CD4-positive, alpha-beta T cell treated with Interleukin-1 beta for 1 hour (primary cell): ENCODE measurements at places on chromosomes 5 and 9.
A peak's percentile ranks its signal among the peaks of the same experiment; 100 is the strongest.

DNA sequence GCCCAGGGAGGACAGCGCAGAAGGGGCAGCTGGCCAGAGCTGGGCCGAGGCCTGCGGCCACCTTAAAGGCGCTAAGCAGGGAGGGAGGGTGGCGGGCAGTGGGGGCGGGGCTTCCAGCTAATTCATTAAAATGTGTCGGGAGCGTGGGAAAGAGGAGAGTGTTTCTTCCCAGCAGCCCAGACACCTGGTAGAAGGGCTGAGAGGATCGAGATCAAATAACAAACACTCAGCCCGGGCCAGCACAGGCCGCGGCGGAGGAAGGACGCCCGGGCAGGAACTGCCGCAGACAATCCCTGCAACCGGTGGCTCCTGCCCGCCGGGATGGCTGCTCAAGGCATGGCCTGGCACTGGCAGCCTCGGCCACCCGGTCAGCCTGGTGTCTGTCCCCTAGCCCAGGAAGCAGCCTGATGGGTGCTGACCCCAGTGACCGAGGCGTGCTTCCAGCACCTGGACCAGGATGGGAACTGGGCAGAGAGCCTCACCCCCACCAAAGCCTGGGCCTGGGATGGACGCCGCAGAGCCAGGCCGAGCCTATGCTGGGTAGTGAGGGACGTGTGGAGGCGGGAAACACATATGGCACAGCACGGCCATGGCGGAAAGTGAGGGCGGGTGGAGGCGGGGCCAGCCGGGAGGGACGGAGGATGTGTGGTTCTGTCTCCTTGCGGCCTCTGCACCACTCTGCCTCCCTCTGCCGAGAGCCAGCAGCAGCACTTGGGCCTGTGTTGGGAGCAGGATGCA lies 3.2 kb upstream of the NRARP start:
- DNase-seq, result peak; percentile 59

- DNase-seq, result no peak
These were observed 129.4 kb downstream of the C9orf50 start for GRCh38 chr9:129491487-129491855.

- DNase-seq, result no peak
These were observed 3.0 kb upstream of the CTSV start for GRCh38 chr9:97041898-97042297.

DNA sequence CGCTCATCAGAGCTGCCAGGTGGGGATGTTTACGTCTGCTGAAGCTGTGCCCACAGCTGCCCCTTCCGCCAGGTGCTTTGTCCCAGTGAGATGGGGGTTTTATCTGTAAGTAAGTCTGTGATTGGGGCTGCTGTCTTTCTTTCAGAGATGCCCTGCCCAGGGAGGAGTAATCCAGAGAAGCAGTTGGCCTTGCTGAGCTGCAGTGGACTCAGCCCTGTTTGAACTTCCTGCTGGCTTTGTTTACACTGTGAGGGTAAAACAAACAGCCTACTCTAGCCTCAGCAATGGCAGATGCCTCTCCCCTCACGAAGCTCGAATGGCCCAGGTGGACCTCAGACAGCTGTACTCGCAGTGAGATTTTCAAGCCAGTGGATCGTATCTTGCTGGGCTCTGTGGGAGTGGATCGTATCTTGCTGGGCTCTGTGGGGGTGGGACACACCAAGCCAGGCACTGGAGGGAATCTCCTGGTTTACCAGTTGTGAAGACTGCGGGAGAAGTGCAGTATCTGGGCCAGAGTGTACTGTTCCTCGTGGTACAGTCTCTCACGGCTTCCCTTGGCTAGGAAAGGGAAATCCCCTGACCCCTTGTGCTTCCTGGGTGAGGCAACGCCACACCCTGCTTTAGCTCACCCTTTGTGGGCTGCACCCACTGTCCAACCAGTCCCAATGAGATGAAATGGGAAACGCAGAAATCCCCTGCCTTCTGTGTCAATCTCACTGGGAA lies 530.1 kb upstream of the DMAC1 start:
- DNase-seq, result no peak

DNA sequence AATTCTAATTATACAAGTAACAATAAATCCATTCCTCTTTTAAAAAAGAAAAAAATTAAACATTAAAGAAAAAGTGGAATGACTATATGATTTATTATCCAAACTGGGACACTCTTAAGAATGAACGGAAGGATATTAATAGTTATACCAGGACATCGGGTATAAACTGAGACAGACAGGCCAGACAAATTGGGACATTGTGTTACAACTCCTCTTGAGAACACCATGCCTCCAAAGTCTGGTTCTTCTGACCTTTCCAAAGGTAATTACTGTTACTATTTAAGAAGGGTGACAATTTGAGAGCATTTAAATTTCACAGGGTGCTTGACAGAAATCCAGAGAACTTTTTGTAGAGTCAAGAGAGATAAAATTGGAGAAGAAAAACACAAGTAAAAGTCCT lies 132.1 kb upstream of the MARCHF11 start:
- no peak for DNase-seq

GRCh38 chr9:89942643-89943042 lies 337.8 kb downstream of the GADD45G start:
- DNase-seq, result no peak

DNA sequence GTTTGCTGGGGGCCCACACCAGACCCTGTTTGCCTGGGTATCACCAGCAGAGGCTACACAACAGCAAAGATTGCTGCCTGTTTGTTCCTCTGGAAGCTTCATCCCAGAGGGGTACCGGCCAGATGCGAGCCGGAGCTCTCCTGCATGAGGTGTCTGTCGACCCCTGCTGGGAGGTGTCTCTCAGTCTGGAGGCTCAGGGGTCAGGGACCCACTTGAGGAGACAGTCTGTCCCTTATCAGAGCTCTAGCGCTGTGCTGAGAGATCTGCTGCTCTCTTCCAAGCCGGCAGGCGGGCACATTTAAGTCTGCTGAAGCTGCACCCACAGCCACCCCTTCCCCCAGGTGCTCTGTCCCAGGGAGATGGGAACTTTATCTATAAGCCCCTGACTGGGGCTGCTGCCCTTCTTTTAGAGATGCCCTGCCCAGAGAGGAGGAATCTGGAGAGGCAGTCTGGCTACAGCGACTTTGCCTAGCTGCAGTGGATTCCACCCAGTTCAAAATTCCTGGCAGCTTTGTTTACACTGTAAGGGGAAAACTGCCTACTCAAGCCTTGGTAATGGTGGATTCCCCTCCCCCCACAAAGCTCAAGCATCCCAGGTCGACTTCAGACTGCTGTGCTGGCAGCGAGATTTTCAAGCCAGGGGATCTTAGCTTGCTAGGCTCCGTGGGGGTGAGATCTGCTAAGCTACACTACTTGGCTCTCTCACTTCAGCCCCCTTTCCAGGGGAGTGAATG lies 206.0 kb upstream of the TLX3 start:
- no peak for DNase-seq

GRCh38 chr9:71253011-71253410 lies 131.6 kb upstream of the TRPM3 start:
- DNase-seq, result no peak

DNA sequence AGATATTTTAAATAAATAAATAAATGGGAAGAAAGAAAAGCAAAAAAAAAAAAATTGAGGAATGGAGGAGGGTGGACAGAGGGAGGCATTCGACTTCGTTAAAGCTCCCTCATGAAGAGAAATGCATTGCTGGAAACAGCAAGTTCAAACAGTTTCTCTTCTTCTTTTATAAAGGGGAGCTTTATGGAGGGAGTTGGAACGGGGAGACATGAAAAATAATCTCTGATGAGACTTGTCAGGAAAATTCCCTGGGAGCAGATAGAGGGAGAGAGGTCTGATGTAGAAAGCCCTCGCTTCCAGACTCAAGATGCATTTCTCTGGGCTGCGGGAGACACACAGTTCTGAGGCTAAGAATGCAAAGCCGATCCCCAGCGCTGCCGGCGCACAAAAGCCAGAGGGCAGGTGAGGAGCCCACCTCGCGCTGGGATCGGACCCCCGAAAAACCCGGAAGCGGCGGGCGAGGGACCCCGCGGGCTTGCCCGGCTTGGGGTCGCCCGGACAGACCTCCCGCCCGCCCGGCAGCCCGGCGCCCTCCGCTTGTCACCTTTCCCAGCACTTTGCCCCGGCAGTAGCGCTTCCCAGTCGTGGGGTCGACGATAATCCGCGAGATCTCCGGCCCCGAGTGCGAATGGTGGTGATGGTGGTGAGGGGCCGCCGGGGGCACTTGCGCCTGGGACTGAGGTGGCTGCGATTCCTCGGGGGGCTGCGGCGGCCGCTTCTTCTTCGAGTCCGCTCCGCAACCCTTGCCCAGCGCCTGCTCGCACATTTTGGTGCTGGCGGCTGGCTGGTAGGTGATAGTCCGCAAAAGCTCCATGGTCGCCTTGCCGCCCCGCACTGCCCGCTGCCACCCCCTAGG lies 512 bp downstream of the PLK2 start:
- peak; percentile 15 for DNase-seq

DNA sequence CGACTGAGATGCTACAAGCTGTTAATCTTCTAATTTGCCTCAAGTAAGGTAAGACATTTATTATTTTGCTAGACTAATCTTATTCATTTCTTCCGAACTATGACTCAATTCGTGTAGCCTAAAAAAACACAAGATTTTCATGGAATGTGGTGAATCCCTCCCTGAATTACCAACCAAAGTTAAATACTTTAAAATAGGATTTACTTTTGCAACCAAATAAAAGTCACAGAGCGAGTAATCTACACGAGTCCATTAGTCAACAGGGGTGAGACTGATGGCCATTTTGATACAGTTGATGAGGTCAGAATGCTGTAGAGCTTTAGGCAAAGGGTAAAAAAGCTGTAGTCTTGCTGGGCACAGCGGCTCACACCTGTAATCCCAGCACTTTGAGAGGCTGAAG lies 13.1 kb upstream of the BNC2 start:
- no peak for DNase-seq

DNA sequence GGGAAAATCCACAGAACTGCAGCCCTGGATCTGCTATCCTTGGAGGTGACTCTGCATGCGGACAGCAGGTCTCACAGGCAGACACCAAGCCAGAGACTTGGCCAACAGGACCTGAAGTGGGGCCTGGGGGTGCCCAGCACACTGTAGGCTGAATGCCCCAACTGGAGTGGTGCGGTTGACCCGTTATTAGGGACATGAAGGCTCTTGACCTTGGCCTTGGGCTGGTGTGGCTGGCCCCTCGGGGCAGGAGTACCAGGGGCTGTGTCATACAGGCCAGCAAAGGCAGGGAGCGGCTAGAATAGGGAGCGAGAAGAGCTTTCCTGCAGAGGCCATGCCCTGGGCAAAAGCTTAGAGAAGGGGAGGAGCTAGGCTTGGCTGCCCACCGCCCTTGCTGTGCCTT lies 153.2 kb upstream of the MVB12B start:
- DNase-seq, result no peak

DNA sequence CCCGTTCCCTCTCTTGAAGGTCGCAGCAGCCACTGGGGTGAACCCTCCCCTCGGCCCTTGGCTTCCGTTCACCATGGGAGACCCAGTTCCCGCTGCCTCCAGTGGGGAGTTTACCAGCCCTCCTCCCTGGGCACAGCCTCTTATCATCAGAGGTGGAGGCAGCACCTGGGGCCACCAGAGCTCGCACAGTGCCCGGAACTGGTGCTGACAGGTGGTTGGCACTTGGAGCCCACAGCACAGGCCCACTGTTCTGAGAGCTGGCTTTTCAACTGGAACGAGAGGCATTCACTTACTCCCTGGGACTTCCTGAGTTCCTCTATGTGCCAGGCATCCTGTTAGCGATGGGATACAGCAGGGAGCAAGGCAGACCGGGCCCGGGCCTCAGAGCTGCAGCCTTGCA lies 106.8 kb upstream of the FCN2 start:
- DNase-seq, result no peak

DNA sequence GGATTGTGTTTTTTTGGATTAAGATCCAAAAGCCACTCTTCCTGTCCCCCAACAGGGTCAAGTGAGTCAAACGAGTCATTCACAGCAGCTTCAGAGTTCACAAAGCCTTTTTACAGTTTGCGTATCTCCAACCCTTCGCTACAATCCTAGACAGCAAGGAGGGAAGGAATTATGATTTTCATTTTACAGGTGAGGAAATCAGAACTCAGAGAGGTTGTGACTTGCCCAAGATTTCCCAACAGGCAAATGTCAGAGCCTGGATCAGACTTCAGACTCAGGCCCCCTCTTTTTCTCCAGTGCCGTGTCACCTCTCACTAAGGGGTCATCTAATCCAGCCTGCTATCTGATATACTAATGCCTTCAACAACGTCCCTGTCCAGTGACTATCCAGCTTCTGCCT lies 72.1 kb upstream of the XPA start:
- DNase-seq, result no peak

DNA sequence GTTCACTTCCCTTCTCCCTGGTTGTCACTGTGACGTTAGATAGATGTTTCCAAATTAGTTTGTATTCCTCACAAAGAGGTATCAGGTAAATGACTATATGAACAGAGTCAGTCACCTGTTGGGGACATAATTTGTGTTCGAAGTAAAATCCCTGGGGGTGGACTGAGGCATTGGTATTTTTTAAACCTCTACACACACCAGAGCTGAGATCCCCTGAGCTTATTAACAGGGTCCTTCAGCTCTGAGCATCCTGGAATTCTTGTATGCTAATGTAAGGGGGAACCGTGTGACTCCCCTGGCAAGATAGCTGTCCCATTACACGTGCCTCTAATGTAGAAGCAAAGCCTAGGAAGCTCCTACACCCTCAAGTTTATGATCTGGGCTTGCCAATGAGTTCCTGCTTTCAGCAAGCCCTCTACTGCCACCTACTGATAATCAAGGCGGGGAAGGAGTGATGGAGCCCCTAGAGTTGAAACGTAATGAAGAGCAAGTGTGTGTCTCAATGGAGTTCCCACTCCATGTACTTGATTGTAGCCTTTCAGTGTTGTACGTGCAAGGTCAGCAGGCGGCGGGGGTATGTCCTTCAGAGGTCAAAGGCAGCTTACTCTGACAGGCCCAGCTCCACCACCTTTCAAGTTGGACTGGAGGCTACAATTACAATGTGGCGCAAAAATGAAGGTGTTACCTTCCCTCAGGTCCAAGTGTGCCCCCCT lies 14.4 kb downstream of the PRKACG start:
- DNase-seq, result peak; percentile 71

GRCh38 chr5:168944004-168944403 lies 356.9 kb downstream of the SLIT3 start:
- no peak for DNase-seq

GRCh38 chr9:107948601-107949000 lies 459.0 kb upstream of the KLF4 start:
- DNase-seq, result no peak

GRCh38 chr9:97704345-97704677 lies 7.2 kb upstream of the XPA start:
- no peak for DNase-seq

GRCh38 chr5:140549237-140550144 lies 2.0 kb downstream of the EIF4EBP3 start:
- DNase-seq, result peak; percentile 30

DNA sequence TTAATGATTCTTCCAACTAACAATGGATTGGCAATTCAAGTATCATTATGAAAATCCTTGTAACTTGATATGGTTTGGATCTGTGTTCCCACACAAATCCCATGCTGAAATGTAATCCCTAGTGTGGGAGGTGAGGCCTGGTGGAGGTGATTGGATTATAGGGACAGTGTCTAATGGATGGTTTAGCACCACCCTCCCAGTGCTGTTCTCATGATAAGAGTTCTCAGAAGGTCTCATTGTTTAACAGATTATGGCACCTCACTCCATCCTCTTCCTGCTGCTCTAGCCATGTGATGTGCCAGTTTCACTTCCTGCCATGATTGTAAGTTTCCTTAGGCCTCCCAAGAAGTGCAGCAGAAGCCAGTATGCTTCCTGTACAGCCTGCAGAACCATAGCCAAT lies 1116.2 kb upstream of the EDIL3 start:
- no peak for DNase-seq
